ENCODE measurements at places on chromosomes 7 and 10.

DNA sequence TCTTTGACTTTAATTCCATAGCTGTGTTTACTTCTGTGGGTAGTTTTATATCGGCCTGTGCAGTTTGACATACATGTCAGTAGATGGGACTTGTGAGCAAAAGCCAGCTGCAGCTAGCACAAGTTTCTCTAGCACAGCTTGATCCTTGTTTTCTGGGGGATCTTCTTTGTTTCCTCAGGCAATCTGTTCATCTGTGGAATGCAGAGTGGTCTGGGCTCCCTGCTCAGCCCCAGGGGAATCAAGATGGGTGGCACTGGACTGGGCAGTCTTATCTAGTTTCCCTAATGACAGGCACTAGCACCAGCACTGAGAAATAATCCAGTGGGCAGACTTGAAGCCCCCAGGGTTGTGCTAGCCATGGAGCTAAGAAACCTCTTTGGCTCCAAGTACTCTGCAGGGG, 40.8 kb downstream of the CYP2C19 start:
- DNase-seq, result no peak

DNA sequence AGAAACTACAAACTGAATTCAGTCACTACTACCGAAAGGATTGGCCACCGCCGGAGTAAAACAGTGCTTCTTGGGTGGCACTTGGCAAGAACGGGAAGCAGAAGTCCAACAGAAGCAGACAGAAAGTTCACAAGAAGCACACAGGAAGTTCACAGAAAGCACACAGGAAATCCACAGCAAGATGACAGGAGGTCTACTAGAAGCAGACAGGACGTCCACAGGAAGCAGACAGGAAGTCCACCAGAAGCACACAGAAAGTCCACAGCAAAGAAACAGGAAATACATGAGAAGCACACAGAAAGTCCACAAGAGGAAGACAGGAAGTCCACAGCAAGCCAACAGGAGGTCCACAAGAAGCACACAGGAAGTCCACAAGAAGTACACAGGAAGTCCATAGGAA, 399.2 kb upstream of the AUTS2 start:
- no peak for DNase-seq

GRCh38 chr7:151551820-151552219, 32.1 kb upstream of the RHEB start:
- no peak for DNase-seq

- DNase-seq, result no peak
Measured at GRCh38 chr10:45374350-45375052, 485 bp downstream of the ALOX5 start.

DNA sequence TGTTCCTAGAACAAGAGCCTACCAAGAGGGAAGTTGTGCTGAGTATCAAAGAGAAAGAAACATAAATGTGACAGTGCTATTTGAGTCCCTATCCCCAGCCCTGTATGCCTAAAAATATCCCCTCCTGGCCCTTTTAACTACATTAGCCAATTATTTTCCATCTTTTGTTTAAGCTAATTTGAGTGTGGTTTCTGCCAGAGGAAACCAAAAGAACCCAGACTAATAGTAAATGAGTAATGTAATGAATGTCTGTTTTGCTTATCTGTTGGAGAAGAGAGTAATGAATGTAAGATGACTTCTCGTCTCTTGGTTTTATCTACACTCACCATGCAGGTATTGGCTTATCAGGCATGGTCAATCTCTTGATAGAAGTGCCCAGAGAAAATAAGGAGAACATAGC, 134.4 kb upstream of the CDK1 start:
- DNase-seq, result no peak

DNA sequence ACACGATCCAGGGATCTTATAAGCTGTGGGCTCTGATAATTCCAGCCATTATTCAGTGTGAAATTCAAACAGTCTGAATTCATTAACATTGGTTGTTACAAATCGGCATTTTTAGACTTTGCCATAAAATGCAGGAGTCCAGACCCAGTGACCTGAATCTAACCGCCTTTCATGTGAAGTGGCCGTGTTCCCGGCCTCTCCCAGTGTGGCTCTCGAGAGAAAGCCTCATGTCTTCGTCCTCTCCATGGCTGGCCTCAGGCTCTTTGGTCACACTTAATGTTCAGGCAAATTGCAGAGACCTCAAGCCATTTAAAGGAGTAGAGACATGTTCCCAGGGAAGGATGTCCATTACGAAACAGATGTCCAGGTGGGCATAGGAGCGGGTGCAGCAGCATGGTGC, 59.3 kb downstream of the CTBP2 start:
- DNase-seq, result no peak

GRCh38 chr10:8533462-8533861, 479.0 kb downstream of the GATA3 start:
- no peak for DNase-seq

- DNase-seq, result no peak
Measured at GRCh38 chr7:132149436-132150304, 426.6 kb downstream of the PLXNA4 start.

GRCh38 chr10:86155054-86155921, 211.3 kb downstream of the GRID1 start:
- DNase-seq, result no peak

DNA sequence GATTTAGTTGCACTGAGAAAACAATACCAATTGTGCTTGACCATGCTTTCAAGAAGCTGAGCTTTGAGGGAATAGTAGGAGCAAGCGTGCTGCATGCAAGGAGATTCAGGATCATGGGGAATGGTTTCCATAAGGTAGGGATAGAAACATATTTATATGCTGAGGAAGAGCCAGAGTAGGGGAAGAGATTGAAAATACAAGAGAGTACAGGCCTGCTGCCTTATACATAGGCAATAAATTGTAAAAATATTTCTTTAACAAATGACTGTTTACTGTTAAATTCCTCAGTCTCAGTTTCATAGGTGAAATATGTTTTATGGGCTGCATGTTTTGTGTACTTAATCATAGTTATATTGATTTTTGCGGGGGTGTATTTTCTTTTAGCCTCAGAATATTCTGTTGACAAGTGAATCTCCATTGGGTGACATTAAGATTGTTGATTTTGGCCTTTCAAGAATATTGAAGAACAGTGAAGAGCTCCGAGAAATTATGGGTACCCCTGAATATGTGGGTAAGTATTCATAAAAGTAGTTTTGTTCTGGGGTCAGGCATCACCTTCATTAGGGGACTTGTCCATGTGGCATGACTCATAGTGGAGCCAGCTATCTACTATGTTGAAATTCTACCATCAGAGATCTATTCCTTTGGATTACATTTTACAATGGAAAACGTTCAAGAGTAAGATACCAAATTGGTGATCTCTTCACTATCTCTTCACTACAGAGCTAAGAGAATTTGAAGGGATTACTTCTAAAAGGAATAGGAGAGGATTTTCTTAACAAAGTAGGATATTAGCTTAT, 36.5 kb downstream of the STK17A start:
- DNase-seq, result no peak

DNA sequence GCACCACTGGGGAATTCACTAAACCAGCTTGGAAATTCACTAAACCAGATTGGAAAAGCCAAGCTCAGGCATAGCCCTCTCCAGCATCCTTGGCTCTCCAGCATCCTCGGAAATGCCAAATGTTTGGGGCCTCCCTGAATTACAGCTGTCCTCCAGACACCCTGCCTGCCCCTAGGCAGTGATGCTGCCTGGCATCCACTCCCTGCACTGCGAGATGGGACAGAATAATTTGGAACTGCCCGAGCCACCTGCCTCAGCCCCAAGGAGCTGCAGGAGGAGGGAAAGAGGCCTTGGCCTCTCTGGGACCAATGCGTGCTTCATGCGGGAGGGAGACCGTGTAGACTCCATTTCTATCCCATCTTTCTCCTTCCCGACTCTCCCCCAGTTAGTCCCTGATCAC, 64.3 kb downstream of the INSIG1 start:
- DNase-seq, result no peak

DNA sequence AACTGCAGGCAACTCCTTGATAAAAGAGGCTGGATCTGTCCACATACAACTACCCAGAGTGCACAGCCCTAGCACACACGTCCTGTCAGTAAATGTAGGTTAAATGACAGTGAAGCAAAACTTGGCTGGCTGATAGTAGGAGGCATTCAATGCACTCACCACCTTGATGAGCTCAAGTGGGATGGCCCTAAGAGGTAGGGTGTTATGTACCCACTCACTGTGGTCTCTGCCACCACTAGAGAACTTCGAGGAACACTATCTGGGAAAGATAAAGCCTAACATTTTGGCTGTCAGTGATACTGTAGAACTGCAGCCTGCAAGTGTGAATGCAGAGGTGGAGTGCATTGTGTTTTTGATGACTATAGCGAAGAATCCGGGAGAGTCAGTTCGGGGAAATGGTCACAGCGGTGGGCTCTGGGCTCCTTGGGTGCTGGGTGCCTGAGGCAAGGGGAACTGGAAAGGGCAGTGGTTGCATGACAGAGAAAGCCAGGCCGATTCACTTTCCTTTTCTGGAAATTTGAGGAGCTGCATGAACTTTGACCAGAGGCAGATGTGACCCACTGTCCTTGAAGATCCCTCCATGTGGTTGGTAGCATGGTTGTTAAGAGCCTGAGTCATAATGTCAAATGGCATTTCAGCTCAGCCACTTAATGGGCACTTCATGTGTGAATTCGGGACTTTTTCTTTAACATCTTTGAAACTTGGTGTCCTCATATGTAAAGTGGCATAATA, 93.1 kb upstream of the ZPBP start:
- DNase-seq, result no peak

DNA sequence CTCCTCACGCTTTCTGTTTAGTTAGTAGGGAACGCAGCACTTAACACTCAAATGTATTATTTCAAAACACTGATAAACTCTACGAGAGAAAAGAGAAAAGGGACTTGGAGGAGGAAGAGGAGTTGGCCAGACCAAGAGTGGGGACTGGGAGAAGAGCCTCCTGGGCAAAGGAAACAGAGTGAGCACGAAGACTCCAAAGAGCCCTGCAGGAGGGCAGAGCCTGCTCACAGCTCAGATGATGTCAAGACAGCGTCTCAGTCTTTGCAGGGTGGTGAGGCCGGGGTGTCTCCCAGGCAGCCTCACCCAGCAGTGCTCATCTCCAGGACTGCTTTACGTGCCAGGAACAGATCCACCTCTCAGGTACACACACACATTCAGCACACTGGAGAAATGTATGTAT, 41.2 kb downstream of the CYTH3 start:
- no peak for DNase-seq

DNA sequence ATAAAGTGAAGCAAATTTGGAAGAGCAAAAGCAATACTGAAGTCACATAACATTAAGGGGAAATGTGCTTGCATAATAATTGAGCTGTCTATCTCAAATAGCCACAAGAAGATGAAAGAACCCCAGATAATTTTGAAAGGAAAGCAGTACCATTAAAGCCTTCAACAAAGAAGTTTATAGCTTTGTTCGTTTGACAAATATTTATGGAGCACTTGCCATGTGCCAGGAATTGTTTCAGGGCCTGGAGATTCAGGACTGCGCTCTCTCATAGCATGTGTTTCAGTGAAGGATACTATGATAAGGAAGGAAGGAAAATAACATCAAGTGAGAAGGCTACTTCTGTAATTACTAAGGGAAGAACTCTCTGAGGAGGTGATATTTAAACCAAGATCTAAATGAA, 212.3 kb upstream of the CSTF2T start:
- no peak for DNase-seq

DNA sequence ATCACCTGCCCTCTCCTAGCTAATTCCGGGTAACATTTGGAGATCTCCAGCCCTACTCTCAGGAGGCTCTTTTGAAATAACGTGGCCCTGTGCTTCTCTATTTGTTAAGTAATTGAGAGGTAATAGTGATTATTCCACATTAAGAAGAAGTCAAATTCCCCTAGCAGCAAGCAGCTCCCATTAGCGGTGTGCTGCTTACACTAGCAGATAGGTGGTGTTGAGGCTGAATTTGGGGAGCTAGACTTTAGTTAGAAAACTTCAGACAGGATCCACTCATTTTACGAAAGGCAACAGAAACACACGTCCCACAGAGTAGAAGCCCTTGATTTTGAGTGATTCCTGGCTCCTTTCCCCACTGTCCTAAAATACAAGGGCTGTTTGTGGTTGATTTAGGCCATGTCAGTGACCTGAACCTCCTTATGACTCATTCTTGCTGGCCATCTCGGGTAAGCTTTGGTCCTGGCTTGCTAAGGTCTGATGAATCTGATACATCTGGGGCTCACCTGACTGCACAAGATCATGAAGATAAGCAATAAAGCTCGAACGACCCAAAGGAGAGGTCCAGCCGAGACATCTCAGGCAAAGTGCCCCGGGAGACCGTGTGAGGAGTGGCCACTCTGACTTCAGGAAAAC, 77.2 kb downstream of the FAM204A start:
- no peak for DNase-seq

DNA sequence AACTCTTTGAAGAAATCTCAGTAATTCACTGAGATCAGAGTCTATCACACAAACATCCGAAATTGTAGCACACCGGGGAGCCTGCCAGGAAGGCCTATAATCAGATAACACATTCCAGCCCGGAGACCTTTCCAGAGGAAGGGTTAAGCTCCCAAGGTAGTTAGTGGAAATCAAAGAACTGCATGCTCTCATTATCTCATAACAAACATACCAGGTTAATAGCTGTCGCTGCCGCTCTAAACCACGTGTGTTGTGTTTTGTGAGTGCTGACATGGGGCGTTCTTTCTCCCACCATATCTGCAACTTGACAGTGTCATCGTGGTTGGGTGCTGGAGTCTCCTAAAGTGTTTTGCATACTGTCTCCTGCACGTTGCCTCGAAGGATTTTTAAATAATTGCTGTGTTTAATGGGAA, 120.7 kb upstream of the CARD11 start:
- DNase-seq, result no peak
